ENCODE measurements at places on chromosomes 5 and 9. TPM values are rescaled to one million over a fixed set of nuclear protein-coding genes. Genes with fewer than 3 reads are reported as not detected.

GRCh38 chr9:77016121-77016525, 3.3 kb upstream of the FOXB2 start:
- no peaks in the 10 kb centered on the region for H3K36me3 ChIP-seq
- H3K4me1 ChIP-seq, result peaks cover 25% of the 10 kb centered on the region
- no peak overlapping the region for H3K27ac ChIP-seq
- H3K27me3 ChIP-seq, result peaks cover 100% of the 10 kb centered on the region

- H3K4me3 ChIP-seq, result no peak overlapping the region
- peak overlapping the region; percentile 66 for H3K27ac ChIP-seq
- peak; percentile 87 for DNase-seq
- no peaks in the 10 kb centered on the region for H3K36me3 ChIP-seq
- no peaks in the 10 kb centered on the region for H3K27me3 ChIP-seq
Measured at GRCh38 chr9:133238851-133239532, 29.9 kb upstream of the OBP2B start.

Gene DMRTA1
- total RNA-seq, result 1.4 TPM

Gene ANKRA2
- total RNA-seq, result 24.3 TPM

GRCh38 chr5:109455598-109456096, 45.9 kb upstream of the PJA2 start:
- DNase-seq, result peak; percentile 11
- no peak overlapping the region for H3K4me3 ChIP-seq
- H3K36me3 ChIP-seq, result no peaks in the 10 kb centered on the region

DNA sequence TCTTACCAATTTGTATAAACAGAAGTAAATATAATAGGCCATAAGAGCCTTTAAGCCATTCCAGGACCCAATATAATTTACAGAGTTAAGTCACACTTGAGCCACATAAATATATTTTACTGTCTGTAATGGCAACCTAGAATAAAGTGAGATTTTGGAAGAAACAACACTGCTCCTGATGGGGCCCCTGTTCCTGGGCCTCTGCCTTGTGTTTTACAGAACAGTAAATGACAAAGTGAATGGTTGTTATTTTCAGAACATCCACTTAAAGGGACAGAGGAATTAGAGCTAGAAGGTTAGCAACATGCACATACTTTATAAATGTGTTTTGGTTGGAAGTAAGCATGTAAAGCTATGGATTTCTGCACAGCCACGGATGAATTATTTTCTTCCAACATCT, 3.6 kb downstream of the PTGER4 start:
- H3K4me1 ChIP-seq, result peaks cover 51% of the 10 kb centered on the region
- no peaks in the 10 kb centered on the region for H3K27me3 ChIP-seq
- H3K27ac ChIP-seq, result peak overlapping the region; percentile 94

Gene PCDHA11
- not detected for total RNA-seq

Gene RNF130
- 62.2 TPM for total RNA-seq

DNA sequence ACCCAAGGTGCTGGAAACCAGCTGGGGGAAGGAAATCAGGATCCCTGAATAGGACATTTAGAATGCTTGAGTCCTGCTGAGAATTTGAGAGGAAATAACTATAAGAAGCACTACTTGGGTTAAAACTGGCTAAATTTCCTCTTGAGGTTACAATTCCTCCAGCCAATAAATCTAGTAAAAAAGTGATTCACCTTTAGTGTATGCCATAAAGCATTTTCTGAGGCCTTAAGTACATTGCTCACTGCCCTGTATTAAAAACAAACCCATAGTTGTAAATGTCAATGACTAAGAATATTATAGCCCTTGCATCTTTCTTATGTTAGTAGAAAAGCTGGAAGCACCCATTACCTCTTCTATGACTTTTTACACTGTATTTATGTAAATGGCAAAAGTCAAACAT, 634.7 kb upstream of the ARRDC3 start:
- no peak overlapping the region for H3K4me3 ChIP-seq
- no peak overlapping the region for H3K27ac ChIP-seq
- DNase-seq, result no peak
- H3K4me1 ChIP-seq, result no peaks in the 10 kb centered on the region
- no peaks in the 10 kb centered on the region for H3K36me3 ChIP-seq

DNA sequence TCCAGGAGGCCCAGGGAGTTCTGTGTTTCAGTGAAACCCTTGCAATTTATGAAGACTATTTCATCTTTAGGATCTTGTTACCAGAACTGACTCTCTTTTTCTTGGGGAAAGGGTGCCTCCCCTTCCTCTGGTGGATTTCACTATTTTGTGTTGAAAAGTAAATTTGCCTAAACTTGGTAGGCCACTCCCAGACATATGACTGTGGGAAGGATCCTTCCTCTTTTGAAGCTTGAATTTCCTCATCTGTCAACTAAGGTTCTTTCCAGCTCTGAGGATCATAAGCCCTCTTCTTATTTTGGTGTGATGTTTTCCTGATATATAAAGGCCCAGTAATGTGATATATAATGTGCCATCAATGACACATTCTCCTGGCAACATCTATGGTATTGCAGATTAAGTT, 59.1 kb upstream of the ZFAND5 start:
- no peaks in the 10 kb centered on the region for H3K36me3 ChIP-seq
- H3K27me3 ChIP-seq, result no peaks in the 10 kb centered on the region
- no peak overlapping the region for H3K27ac ChIP-seq
- no peak for DNase-seq
- H3K4me1 ChIP-seq, result no peaks in the 10 kb centered on the region

Measured in transverse colon (tissue), 4 donors.